Colonic mucosa (tissue), 4 donors: ENCODE measurements at places on chromosomes 1 and 21.

DNA sequence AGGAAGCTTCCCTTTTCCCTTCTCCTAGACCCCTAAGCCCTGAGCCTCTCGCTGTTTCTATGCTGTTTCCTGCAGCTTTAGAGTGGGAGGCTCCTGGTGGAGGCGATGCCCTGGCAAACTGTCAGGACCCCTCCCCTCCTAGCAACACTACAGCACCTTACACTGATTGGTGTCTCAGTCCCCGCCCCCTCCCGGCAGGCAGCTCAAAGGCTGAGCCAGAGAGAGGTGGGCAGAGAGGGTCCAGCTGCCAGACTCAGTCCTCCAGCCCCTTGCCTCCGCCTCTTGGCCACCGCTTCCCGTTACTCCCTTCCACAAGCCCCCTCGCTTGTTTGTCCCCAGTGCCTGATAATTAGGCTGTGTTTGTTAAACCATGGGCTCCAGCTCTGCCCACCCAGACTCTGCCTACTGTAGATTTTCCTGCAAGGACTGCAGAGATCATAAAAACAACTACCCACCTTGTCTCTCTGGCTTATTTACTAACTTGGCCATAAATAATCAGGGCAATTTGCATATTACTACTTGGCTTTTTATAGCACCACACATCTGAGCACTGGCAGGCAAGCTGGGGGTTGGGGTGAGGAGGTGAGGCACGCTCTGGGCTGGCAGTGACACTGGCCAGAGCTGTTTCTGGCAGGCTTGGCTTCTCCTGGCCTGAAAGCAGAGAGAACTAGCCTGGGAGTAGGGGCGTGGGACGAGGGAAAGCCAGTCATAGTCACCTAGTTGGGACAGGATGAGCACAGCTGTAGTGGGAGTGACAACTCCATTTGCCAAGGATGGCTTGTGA lies 107.5 kb downstream of the CSMD2 start:
- DNase-seq = no peak

DNA sequence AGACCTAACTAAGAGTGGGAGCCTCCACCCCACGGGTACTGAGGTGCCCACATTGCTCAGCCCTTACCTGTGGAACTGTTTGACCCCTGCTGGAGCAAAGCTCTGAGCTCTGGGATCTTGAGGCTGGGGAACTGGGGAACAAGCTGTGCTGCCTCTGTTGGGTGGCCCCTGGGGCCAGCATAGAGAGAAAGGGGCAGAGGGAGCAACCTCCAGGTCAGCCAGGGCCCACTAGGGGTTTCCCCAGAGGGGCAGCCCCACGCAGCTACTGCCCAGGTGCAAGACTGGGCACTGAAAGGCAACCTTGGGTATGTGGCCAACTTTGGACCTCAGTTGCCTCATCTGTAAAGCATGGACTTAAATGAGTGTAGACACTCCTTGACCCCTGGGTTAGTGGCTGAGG lies 23.5 kb upstream of the EPB41 start:
- no peak for DNase-seq

GRCh38 chr1:244337839-244338238 lies 113.9 kb downstream of the ADSS2 start:
- DNase-seq = no peak

DNA sequence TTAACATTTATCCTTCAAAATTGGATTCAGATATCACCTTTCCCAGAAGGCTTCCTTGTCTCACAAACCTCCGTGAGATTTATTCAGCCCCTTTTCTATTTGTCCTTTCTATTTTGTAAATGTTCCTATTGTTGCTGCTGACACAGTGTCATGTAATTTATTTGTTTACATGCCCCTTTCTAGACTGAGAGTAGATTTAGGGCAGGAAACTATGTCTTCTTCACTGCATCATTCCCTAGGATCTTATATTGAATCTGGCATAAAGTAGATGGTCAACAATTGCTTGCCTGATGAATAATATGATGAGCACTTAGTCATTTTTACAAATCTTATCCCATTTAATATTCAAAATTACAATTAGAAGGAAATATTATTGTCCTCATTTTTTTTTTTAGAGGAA lies 8.1 kb upstream of the CNN3 start:
- DNase-seq = no peak

DNA sequence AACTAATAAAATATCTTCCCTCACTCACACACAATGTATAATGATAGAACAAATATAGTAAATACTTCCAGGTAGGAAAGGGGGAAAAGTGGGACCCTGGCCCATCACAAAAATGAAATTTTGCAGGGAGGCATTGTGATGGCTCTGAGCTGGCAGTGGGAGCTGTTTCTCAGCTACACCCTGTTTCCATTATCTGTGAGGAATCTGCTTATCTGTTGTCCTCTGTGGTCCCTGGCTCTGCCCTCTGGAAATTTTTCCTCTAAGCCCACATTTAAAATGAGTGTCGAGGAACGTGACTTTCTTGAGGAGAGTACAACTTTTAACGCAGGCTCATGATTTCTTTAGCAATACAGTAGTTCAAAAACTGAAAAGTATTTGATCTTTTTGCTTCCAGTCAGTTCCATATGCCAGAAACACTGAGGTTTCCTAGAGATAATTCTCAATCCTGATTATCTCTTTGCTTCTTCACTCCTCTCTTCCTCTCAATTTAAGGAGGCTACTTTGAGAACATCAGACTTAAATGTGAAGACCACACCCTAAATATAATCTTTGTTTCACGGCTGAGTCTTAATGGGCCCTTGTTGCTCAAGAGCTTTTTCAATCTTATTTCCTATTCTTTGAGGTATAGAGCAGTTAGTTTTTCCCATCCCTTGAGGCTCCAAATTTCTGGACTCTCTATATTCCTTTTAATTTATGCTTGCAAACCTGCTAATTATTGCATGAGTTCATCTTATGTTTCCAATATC lies 5.0 kb upstream of the EEIG2 start:
- DNase-seq = no peak

DNA sequence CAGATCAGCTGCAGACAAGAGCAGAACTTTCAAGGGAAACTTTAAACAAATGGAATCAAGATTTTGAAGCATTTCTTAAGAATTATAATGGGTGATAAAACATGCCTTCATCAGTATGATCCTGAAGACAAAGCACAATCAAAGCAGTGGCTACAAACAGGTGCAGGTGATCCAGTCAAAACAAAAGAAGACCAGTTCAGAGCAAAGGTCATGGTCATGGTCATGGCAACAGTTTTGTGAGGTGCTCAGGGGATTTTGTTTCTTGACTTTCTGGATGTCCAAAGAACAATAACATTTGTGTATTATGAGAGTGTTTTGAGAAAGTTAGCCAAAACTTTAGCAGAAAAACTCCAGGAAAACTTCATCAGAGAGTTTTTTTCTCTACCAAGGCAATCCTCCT lies 681.7 kb upstream of the PTBP2 start:
- no peak for DNase-seq

DNA sequence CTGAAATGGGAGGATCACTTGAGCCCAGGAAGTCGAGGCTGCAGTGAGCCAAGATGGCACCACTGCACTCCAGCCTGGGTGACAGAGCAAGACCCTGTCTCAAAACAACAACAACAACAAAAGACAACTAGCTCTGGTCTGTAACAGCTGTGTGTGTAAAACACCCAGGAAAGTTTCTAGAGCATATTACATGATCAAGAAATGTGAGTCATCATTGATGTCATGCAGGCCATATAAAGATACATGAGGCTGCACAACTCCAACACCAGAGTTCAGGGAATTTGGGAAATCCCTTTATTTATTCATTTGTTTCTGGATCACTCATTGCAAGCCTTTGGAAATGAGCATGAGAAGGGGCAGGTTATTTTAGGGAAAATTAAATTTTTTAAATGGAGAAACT lies 50.3 kb upstream of the CTPS1 start:
- no peak for DNase-seq

DNA sequence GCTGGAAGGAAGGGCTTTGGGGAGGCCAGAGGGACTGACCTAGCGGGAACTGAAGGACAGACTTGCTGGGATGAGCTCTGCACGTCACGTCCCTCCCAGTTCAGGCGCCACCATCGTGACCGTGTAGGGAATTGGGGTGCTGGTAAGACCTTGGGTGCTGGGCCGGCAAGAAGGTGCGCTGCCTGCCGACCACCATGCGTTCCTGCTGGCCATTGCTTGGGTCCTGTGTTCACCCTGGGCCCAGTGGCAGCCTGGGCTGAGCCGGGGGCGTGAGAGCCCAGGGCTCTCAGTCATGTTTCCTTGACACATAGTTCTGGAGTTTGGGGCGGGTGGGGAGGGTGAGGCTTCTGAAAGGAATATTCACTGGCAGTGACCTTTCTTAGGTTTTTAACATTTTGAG lies 176.0 kb downstream of the CAMTA1 start:
- DNase-seq = no peak

- DNase-seq = no peak
Observed at GRCh38 chr1:234433563-234434285, 45.3 kb downstream of the TARBP1 start.

DNA sequence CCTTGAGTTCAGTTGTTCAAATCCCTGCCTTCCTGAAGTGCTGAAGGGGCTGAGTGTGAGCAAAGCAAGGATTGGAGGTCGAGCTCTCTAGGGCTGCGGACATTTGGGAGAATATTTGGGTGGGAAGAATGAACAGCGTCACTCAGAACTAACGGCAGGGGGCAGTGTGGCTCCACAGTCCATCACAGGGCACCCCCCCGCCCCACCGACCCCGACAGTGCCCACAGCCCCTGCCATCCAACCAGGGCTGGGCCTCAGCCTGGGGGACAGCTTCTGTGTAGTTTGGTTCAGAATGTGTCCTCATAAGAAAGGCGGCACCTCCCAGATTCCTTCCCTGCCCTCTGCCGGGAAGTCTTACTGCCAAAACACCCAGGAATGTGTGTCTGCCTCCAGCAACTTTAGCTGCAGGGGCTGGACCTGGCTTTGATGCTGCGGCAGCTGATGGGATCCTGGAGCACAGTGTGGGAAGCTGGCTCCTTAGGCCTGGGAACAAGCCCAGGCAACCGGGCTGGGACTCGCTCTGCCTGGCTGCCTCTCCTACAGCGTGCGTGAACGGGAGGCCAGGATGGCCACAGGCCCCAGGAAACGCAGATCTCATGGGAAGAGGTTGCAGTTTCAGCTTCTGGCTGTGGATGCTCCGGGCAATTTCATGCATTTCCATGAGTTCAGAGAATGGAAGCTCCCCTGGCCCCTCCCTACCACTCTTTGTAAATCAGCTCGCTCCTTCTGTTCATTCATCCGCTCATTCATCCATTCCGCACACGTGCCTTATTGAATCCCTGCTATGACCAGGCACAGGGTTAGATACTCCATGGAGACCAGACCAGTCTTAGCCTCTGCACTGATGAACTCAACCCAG lies 104.9 kb upstream of the TMPRSS2 start:
- peak; percentile 65 for DNase-seq

- no peak for DNase-seq
Observed at GRCh38 chr1:173758980-173759379, 44.2 kb downstream of the KLHL20 start.

DNA sequence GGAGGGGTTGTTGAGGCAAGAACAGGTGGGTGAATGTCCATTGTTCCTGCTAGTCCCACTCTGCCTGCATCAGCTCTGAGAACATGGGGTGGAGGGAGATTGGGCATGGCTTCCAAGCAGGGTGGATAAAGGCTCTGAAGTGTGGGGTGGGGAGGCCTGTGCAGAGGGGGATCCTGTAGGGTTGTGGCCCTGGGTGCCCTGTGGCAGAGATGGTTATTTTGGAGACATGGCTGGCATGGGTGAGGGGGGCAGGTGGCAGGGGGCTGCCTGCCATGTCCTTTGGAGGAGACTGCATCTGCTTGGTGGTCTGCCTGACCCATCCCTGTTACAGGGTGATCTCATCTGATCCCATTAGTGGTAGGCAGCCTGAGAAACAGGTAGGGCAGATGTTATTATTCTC lies 11.2 kb downstream of the MYOG start:
- no peak for DNase-seq

- DNase-seq = peak; percentile 67
Observed at GRCh38 chr1:90133133-90133532, 138.2 kb downstream of the ZNF326 start.

DNA sequence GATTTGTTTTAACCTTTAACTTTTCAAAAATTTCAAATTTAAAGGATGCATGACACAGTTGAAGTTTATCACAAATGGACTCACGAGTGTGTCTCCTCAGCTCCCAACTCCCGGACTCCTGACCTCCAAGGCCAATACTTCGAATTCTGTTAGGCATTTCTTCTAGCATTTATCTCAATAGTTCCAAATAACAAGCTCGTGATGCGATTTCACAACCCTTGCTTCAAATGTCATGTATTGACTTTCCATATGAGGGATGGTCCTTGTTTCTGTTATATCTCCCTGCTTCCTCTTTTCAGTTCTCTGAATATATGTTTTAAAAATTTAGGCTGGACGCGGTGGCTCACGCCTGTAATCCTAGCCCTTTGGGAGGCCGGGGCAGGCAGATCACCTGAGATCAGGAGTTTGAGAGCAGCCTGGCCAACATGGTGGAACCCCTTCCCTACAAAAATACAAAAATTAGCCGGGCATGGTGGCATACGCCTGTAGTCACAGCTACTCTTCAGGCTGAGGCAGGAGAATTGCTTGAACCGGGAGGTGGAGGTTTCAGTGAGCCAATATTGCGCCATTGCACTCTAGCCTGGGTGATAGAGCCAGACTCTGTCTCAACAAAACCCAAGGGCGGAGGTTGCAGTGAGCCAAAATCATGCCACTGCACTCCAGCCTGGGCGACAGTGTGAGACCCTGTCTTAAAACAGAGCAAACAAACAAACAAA lies 52.0 kb upstream of the TINAGL1 start:
- no peak for DNase-seq

GRCh38 chr1:15353839-15354579 lies 55.7 kb upstream of the EFHD2 start:
- no peak for DNase-seq

DNA sequence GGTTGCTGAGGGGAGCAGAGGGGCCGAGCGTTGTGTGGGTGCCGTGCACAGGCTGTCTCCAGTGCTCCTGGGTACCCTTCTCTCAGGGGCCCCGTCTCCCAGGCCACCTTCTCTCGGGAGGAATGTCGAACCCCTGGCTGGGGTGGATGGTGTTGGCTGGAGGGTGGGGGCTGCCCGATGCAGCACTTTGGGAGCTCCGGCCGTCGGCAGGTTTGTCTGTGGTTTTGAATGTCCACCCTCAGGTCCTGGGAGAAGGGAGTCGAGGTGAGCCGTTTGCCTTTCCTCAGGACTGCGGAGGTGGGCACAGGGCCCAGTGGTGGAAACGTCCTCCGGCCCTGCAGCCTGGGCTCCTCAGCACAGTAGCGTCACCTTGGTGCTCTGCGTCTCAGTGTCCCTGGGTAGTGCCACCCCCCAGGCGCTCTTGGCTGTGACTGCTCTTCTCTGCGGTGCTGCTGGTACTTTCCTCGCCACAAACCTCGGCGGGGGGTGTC lies 14.5 kb downstream of the SLX9 start:
- no peak for DNase-seq

GRCh38 chr1:109687641-109688499 lies at the start of gene GSTM1:
Gene GSTM1 (plus strand): TSS chr1:109687817. CDS start chr1:109687874, 57 bp downstream.
- DNase-seq = no peak

- DNase-seq = peak; percentile 75
Observed at GRCh38 chr1:66996018-66996682, 57.8 kb downstream of the SLC35D1 start.

- DNase-seq = peak; percentile 52
Observed at GRCh38 chr1:116826818-116827606, 72.8 kb downstream of the CD2 start.

DNA sequence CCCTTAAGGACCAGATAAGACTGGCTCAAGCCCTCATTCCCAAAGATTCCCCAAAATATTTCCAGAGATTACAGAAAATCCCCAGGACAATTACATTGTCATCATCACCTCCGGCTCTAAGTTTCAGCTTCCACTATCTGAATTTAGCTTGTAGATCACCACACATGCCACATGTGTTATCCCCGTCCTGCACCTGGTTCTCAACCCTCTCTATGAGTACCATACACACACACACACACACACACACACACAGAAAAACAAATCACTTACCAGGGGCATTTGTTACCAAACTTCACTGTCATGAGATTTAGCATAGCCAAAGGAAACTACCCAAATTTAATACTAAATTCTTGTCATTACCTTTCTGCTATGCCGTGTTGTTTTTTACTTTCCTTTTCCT lies 15.4 kb upstream of the TSPAN1 start:
- no peak for DNase-seq
